Hematopoietic multipotent progenitor cell treated with erythropoietin and hydrocortisone succinate and interleukin-3 and kit ligand, for 4 days (in vitro differentiated cells): ENCODE measurements at places on chromosomes 2 and 18.

DNA sequence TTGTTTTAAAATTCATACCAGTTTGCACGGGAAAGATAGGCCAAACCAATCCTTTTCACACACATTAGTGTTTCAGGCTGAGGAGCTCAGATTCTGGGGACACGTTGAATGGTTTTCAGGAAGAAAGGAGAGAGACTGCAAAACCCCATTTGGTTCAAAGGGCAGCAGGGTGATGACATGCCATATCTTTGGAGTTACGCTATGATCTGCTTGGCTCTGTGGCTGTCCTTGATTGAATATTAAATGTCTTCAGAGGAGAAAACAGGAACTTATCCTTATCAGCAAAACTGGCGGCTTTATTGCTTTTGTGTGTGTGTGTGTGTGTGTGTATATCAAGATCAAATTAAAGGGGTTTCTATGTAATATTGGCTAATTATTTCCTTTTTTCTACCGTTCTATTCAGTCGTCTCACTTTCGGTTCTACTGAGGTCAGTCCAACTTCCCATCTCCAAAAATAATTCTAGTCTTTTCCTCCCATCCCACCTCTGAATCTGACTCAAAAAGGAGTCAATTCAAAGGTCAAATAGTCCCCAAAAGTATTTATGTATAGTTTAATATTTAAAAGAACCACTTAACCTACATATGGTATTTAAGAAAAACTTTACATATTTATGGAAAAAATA, 292.9 kb upstream of the CCDC68 start:
- peak; percentile 81 for DNase-seq

DNA sequence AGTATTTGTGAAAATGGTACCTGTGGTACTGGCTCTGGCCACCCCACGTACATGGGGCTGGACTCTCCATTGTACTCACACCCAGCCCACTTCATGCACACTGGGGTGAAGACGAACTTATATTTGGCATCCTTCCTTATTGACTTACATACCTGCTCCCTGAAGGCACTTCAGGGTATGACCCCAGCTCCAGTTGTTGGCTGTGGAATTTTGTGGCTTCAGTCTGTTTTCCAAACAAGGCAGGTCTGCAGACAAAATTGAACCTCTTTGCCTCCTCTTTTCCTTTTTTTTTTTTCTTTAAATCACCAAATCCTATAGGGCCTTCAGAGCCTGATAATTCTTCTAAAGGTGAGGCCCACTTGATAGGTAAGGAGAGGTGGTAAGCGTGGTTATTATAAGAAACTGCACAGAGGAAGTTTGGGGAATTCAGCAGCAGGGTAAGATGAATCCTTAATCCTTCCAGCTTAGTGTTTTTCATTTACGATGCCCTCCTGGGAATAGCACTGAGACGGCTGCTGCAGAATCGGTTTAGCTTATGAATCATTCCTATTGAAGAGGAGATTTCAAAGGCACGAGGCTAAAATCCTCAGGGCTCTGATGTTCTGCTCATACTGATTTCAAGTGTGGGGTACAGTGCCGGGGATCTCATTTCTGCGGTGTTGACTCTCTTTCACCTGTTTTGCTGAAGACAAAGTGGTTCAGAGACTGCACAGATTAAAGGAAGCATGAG, 55.2 kb downstream of the KIF5C start:
- no peak for DNase-seq

GRCh38 chr18:25033747-25034471, 318.1 kb downstream of the ZNF521 start:
- DNase-seq: no peak

GRCh38 chr2:15818881-15819280, 121.5 kb upstream of the MYCN start:
- DNase-seq: no peak

GRCh38 chr2:32783469-32783868, 155.6 kb downstream of the TTC27 start:
- no peak for DNase-seq

GRCh38 chr2:228860601-228861285, 410.3 kb downstream of the PID1 start:
- DNase-seq: no peak

- DNase-seq: peak; percentile 38
These were observed 72.7 kb downstream of the SPIRE1 start for GRCh38 chr18:12585218-12585617.

DNA sequence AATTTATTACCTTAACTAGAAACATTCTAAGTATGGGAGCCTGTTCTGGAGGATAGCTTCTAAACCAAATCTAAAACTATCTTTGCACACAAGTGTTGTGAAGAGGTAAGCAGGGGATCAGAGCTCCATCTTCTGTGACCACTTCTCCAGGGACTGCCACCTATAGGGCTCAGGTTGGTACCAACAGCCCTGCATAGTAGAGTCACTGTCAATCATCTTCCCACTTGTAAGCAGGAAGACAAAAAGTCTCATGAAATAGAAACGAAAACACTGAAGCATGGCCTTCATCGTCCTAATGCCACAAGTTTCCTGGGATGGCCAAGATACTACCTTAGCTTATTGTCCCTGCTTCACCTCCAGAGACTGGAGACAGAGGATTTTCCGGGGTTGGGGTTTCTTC, 43.8 kb downstream of the KANSL3 start:
- no peak for DNase-seq
